ENCODE measurements at places on chromosomes 6 and 20.
A peak's percentile ranks its signal among the peaks of the same experiment; 100 is the strongest.

- no peak for DNase-seq
Observed at GRCh38 chr20:32820698-32821377, 1.1 kb downstream of the MAPRE1 start.

- peak; percentile 7 for DNase-seq
Observed at GRCh38 chr6:116398316-116399010, 27.7 kb downstream of the DSE start.

GRCh38 chr6:33817489-33817888, 13.7 kb upstream of the MLN start:
- DNase-seq = no peak

DNA sequence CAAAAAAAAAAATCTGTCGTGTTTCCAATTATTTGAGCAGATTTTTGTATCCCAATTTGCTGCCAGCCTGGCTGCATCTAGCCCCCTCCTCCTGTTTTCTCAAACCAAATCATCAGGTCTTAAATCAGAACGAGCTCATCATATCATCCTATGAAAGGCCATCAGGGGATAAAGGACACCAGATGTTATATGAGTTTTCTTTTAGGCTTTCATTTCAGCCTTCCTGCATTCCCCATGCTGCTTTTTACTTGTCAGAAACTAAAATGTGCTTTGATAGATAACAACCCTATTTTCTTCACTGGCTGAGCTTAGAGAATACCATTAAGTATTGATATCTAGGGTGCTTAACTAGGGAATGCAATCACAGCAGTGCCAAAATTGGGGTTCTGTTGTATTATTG, 968.4 kb upstream of the SLC35B3 start:
- DNase-seq = no peak

DNA sequence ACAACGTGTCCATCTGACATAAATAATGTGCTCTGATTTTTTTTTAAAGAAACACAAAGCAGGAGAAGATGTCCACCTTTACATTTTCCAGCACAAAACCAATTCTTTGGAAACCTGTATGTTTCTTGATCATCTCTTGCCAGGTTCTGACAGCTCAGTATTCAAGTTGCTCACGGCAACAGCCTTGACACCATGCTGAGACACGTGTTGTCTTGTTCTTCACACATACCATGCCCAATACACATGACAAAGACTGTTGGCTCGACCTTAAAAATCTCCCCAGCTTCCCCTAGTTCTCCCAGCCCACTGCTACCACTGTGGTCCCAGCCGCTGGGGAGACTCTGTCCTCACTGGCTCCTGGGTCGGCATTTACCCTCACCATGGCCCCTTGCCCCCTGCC, 518.9 kb downstream of the PREX1 start:
- DNase-seq = no peak

GRCh38 chr6:147806697-147807096, 298.2 kb downstream of the SAMD5 start:
- DNase-seq = no peak

DNA sequence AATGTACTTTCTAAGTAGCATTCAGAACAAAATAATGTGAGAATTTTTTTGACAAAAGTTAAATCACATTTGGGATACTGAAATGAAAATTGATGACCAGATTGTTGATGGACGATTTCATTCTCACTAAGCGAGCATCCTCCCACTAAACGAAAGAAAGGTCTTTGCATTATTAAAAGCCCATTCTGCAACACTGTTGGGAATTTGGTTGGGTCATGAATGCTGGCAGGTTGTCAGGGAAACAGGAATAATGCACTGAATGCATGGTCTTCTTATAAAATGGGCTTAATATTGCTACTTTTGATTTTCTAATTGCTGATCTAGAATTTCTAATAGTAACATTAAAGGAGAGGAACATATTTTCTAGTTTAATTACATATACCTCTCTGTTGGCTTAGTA, 229.8 kb downstream of the NKAIN2 start:
- DNase-seq = no peak

DNA sequence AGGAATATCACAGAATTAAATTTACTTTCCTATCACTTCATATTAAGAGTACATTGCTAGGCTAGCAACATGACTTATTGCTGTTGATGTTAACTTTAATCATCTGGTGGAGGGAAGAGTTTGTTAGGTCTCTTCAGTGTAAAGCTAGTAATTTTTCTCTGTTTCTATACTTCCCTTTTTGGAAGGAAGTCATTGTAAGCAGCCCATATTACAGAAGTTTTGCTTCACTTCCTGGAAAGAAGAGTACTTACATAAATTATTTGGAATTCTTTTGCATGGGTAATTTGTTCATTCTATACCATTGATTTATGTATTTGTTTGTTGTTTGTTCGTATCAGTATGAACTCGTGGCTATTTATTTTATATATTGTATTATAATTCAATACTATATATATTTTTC, 405.2 kb downstream of the RFPL4B start:
- DNase-seq = no peak

DNA sequence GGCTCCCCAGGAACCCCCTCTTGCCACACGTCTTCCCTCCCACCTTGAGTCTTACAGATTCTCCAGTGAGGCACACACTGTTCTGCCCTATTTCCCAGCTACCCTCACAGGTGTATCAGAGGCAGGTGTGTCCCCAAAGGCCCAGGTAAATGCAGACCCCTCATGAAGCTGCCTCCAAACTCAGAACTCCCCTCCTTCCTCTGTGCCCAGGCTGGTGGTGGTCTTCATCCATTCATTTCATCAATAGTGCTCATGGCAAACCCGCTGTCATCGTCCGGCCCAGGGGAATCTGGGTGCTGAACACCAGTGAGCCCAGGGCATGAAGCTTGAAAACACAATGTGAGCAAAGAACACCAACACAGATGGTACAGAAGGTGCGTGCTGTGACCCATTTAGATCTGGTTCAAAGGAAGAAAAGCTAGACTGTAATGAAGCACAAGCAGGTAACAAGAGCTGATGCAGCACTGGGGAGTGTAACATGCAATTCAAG, 213.1 kb downstream of the SYNDIG1 start:
- no peak for DNase-seq

DNA sequence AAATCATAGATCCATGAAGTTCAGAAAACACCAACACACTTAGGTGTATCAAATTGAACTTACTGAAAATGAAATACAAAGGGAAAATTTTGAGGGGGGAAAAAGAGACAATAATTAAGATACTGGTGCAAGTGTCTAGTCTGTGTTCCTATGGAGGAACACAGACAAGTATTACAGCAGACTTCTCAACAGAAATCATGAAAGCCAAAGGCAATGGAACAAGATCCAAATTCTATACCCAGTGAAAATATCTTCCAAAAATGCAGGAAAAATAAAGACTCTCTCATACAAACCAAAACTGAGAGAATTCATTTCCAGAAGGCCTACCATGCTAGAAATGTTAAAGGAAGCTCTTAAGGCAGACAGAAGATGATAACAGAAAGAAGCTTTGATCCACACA, 63.1 kb downstream of the NRN1 start:
- DNase-seq = no peak

GRCh38 chr6:3176562-3177355, 19.4 kb upstream of the TUBB2A start:
- peak; percentile 88 for DNase-seq

- DNase-seq = peak; percentile 46
Observed at GRCh38 chr6:140572129-140572528, 1197.7 kb upstream of the CITED2 start.

- DNase-seq = peak; percentile 73
Observed at GRCh38 chr20:11917663-11918062, at the start of gene BTBD3. TSS of gene BTBD3 (plus strand) at chr20:11917893. CDS start at chr20:11918276, 383 bp downstream.

GRCh38 chr6:166949528-166950442, 6.6 kb downstream of the RNASET2 start:
- DNase-seq = no peak

- DNase-seq = no peak
Observed at GRCh38 chr6:109498936-109499335, 15.9 kb upstream of the ZBTB24 start.

GRCh38 chr6:107676042-107676441, 148.1 kb downstream of the SCML4 start:
- DNase-seq = no peak

DNA sequence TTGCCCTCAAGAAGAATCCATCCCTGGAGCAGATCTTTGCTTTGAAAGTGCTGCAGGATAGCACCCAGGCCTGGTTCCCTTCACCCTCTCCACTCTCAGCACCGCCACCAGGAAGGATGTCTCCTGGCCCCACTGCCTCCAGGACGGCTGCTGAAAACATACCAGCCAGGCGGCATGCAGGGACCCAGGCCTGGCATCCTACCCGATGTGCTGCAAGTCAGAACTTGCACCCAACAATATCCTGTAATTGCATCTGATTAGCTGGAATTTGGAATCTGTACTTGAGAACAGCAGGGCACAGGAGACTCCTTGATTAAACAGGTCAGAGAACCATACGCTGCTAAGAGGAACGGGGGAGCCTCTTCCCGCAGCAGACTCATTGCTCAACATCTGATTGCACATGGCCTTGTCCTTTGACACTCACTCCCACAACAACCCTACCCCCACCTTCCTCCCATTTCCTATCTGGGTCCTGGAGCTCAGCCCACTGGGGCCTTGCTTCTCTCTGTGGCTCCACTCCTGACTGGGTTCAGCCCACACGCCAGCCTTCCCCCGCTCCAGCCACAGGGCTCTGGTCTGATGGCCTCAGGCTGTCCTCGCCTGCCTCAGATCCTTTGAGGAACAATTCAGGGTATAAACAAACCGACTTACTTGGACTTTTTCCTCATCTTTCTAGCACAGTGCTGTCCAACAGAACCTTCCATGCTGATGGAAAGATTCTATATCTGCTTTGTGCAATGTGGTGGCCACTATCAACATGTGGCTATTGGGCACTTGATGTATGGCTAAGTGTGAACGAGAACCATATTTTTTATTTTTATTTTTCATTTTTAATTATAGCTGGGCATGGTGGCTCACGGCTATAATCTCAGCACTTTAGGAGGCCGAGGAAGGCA, 78.0 kb downstream of the FGD2 start:
- peak; percentile 67 for DNase-seq

GRCh38 chr6:14944593-14944992, 301.3 kb upstream of the JARID2 start:
- DNase-seq = no peak

DNA sequence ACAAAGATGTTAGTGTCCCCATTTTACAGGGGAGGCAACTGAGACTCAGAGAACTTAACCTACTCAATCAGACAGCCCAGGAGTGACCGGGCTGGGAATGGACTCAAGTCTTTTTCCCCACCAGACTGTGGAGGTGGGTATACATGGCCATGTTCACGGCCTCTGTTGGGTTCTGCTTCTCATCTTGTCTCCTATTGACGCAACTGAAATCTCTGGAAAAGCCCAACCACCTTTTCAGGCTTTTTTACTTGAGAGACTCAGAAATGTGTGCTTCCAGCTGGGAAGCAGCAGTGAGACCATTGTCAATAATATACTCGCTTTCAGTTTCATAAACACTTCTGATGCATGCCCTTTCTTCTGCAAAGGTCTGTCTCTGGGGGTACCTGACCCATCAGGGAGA, 70.7 kb downstream of the SOBP start:
- peak; percentile 14 for DNase-seq

GRCh38 chr20:43839793-43840199, 74.9 kb upstream of the TOX2 start:
- DNase-seq = no peak

GRCh38 chr20:12825226-12825595, 183.6 kb upstream of the SPTLC3 start:
- DNase-seq = no peak

GRCh38 chr20:46074006-46074405, 15.8 kb downstream of the NCOA5 start:
- DNase-seq = no peak

DNA sequence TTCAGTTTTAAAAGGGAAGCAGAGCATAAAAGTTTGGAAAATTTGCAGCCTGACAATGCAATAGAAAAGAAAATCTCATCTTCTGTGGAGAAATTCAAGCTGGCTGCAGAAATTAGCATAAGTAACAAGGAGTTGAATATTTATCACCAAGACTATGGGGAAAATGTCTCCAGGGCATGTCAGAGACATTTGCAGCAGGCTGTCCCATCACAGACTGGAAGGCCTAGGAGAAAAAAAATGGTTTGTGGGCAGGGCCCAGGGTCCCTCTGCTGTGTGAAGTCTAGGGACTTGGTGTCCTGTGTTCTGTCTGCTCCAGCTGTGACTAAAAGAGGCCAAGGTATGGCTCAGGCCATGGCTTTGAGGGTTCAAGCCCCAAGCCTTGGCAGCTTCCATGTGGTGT, 8.1 kb upstream of the LAMA2 start:
- DNase-seq = no peak

DNA sequence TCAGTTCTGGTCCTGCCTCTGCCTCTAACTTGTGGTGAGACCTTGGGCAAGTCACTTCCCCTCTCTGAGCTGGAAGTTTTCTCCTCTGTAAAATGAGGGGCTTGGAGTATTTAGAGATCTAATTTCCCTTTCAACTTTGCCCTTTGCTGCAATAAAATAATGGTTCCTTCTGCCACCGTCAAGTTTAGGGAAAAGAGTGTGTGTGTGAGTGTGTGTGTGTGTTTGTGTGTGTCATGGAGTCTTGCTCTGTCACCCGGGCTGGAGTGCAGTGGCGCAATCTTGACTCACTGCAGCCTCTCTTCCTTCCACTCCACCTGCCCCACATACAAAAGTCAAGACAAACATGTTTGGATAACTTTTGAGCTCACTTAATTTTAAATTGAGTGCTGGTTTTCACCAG, 39.2 kb upstream of the PIM1 start:
- no peak for DNase-seq

DNA sequence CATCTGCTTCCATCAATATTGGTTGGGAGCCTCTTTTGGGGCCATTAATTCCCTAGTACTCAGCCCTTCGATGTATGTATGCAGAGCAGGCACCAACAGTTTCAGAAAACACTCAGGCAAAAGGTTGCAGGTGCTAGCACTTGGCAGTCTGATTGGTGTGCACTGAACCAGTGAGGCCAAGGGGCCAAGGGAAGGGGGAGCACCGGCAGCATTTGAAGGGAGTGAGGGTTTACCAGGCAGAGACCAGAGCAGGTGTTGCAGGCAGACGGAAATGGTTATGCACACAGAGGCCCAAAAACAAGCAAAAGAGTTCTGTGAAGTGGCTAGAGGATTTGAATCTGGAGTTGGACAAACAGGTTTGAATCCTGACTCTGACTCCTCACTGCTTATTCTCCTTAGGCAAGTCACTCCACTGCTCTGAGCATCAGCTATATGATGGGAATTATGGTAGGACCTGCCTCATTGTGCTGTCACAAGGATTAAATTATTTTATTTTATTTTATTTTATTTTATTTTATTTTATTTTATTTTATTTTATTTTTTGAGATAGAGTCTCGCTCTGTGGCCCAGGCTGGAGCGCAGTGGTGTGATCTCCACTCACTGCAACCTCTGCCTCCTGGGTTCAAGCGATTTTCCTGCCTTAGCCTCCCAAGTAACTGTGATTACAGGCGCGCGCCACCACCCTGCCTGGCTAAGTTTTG, 58.1 kb upstream of the SHLD1 start:
- no peak for DNase-seq

Measured in AG08396 (cell line).